Stimulated activated CD8-positive, alpha-beta memory T cell treated with anti-CD3 and anti-CD28 coated beads, Interleukin-2, amount 100 ng/mL, for 1 hour (primary cell): ENCODE measurements at places on chromosomes 4 and X.
A peak's percentile ranks its signal among the peaks of the same experiment; 100 is the strongest.

DNA sequence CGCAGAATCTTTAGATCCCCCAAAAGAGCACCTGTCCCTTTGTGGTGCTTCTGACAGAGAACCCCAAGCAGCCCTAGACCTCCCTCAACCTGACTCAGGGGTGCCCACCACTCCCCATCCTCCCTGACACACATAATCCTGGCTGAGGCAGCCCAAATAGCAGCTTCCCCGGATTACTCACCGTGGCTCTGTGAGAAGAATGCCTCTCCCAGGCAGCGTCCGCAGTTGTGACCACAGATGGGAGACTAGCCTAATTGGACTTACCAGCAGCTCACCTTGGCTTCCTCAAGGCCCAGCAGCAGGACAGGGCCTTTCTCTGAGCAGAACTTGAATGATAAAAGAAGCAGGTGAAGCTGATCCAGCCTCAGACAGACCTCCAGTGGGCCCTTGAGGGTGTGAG lies 10.3 kb upstream of the ODAPH start:
- no peak for DNase-seq

- DNase-seq: no peak
These were observed 11.2 kb upstream of the FREM3 start for GRCh38 chr4:143711543-143712154.

GRCh38 chr4:118732591-118733330 lies 47.6 kb downstream of the METTL14 start:
- no peak for DNase-seq

- DNase-seq: no peak
These were observed 3.6 kb upstream of the LEF1 start for GRCh38 chr4:108172231-108172752.

GRCh38 chr4:36815536-36815935 lies 429.0 kb upstream of the NWD2 start:
- no peak for DNase-seq

GRCh38 chr4:86909546-86910295 lies 17.5 kb upstream of the C4orf36 start:
- no peak for DNase-seq

DNA sequence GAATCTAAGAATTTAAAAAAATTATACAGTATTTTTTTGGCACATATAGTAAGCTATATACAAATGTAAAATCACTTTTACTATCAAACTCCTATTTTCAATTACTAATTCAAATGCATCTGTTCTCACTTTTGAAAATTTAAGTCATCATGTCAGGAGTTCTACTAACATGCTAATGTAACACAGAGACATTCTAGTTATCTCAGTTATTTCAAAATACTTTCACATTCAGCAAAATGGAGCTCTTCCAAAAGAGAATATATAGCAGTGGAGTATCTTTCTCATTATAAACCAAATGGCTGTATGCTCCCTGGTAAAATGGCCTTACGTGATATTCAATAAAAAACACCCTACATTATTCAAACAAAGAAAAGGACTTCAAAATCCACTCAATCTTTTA lies 42.3 kb downstream of the RFC1 start:
- no peak for DNase-seq

- no peak for DNase-seq
These were observed 55.0 kb upstream of the BMP2K start for GRCh38 chr4:78720994-78721677.

- DNase-seq: no peak
These were observed 44.3 kb downstream of the CASP6 start for GRCh38 chr4:109658871-109659410.

DNA sequence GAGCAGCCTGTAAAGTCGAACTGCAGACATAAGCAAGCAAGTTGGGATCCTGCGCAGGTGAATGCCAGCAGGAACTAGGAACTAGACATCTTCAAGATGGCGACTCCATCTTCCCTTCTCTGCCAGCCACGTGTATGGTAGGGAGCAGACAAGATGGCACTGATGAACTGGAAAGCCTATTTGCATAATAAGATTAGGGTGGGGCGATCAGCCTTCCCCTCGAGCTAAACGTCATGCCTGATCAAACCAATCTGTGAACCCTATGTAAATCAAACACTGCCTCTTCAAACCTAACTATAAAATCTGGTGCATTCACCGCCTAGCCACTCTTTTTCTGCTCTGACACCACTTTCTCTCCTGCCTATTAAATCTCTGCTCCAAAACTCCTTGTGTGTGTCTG lies 28.1 kb upstream of the LGI2 start:
- no peak for DNase-seq

GRCh38 chrX:43357741-43358140 lies 298.4 kb upstream of the MAOA start:
- DNase-seq: no peak

DNA sequence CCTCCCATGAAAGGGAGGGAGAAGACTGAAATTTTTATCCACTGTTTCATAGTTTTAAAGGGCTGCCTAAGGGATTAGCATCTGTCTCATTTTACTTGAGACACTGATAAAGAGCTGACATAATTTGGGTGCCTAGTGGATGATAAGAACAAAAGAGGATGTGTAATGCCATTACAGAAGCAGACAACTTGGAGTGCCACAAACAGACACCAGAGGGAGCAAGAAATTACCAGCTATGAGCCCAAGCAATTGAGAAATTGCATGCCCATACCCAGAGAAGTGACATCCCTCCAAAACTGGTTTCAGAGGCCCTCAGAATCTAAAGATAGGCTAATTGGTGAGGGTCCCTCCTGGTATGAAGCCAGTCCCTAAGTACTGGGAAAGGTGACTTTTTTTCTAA lies 38.5 kb upstream of the POU3F4 start:
- DNase-seq: no peak

DNA sequence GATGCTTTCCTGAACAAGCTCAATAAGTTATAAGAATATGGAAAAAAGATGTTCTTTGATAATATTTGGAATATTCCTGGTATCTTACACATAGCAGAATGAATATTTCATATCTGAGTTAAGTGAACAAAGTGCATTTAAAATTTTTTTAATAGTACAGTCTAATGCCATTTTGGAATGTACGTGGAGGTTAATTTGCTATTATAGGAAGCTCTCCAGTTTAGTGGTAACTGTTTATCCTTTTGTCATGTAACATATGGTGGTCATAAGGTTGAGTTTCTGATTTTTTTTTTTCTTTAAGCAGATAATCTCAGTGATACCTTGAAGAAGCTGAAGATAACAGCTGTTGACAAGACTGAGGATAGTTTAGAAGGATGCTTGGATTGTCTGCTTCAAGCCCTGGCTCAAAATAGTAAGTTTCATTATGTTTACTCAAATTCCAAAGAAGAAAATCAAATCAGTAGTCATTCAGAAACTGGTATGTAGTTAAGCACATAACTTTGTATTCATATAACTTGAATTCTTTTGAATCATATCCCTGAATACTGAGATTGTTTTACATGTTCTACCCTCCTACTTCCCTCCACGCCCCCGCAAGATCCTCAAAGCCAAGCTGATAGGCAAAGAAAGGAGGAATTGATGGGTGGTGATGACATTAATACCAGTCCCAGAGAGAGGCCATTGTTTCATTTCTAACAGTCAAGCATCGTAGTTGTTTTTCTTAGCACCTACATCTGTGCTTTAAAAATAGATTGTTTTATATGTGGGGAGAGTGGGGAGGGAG lies 32.1 kb downstream of the RAP1GDS1 start:
- no peak for DNase-seq

GRCh38 chr4:39362827-39363226 lies 3.3 kb downstream of the RFC1 start:
- no peak for DNase-seq

DNA sequence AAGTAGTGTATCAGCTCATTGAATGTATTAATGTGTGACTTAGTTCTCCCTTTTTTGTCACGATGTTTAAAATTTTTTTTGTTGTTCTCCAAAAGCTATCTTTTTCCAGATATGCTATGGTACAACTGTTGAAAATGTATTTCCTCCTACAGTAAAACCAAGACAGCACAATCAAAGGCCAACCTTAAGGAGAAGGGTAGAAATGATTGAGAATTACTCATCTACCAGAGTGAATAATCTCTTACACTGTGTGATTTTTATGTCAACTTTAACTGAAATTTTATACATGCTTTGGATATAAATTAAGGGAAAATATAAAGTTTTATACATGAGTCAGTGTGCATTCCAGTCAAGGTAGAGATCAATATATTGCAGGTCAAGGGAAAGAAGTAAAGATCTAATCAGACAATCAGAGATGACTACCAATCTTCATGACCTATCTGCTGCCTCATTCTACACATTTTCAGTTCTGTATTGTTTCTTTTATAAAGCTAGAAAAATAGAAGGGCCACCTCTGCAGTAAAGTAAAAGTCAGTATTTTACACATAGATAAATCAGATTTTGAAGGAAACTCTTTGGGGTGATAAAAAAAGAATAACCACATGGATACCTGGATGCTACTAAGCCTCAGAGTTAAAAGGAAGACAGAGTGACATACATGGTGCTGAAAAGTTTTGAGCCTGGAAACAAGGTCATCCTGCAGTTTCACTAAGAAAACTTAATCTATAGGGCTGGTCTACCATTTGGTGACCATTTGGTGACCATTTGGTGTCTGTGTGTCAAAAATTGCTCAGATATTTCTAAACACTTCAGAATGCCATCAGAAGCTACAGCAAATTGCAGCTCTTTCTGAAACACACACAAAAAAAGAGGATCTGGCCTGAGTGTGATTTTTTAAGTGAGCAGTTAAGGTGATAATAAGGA lies 1.6 kb downstream of the FAM13A start:
- DNase-seq: no peak

DNA sequence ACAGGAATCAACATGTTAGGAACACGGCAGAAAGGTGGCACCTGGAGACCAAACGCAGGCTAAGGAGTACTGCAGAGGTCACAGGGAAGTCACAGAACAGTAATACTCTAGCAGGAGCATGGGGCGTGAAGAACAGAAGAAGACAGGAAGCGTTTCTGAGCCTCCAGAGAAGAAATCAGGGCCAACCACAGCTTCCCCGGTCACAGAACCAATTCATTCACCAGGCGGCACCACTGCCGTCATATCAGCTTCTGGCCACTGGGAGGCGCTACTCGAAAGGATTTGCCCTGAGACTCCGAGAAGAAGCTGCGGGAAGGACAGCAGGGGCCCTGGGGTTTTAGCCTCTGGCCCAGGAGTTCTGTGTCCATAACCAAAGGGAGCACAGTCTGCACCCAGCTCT lies 78.0 kb upstream of the DRD5 start:
- peak; percentile 13 for DNase-seq

GRCh38 chr4:128596853-128597252 lies 212.6 kb upstream of the JADE1 start:
- DNase-seq: no peak

DNA sequence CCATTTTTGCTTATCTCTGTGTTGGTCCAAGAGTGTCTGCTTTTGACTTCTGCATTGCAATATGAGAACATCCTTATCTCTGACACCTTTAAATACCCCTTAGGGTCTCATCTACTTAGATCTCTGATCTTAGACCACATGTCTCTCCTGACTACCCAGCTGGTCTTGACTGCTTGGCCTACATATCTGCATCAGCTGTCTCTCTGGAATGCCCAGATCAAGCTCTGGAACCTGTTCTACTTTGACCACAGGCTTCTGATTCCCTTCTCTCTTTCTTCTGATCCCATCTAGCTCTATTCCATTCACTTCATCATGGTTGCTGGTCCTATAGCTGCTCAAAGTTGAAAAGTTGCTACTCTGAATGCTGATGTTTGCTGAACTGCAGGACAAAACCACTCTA lies 301.2 kb downstream of the MAPK10 start:
- no peak for DNase-seq

- DNase-seq: no peak
These were observed 4.5 kb upstream of the FGF16 start for GRCh38 chrX:77442728-77443127.

GRCh38 chrX:145630806-145631435 lies 186.7 kb upstream of the SLITRK2 start:
- DNase-seq: no peak

- DNase-seq: no peak
These were observed 170.4 kb upstream of the TET2 start for GRCh38 chr4:104976262-104976661.

GRCh38 chr4:2116687-2117400 lies 57.7 kb downstream of the NAT8L start:
- no peak for DNase-seq

- no peak for DNase-seq
These were observed 281.2 kb upstream of the DIAPH2 start for GRCh38 chrX:96403446-96403845.

DNA sequence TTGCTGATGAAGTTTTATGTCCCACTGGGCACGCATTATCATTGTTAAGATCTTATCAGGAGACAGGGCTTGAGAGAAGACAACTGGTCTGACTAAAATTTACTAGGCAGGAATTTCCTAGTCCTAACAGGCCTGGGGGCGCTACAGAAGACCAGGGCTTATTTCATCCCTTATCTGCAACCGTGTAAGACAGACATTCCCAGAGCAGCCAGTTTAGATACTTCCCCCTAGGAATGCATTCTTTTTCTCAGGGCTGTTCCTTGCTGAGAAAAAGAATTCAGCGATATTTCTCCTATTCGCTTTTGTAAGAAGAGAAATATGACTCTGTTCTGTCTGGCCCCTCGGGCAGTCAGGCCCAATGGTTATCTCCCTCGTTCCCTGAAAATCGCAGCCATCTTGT lies 93.8 kb downstream of the TLL1 start:
- DNase-seq: no peak

DNA sequence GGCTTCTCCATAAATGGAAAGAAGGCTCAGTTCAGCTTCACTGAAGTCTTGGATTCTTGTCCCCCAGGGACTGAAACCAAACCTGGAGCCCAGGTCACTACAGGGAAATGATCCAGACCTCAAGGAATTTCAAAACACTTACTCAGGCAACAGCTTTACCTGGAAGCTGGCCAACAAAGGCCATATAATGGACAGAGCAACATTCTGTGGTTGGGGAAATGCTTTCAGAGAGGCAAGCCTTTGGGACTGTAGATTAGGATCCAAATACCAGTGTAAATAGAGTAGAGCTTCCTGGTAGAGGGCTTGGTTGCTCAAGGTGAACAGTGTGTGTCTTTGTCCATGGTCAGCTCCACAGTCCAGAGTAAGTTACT lies 57.0 kb upstream of the PROM1 start:
- DNase-seq: no peak

DNA sequence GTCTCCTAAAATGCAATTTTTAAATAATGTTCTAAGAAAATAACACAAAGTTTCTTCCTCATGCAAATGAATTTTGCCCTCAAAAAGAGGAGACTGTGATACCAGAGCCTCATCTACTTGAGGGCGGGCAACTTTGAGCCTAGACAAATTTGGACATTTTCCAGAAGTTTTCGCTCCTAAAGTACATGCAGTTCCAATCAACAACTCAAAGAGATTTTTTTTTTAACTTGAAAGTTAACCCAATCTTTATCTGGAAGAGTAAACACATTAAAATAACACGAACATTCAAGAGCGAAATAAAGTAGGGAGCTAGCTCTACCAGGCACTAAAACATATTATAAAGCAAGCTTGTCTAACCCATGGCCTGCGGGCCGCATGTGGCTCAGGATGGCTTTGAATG lies 29.4 kb upstream of the FBXW7 start:
- DNase-seq: no peak

GRCh38 chrX:153449368-153450113 lies 3.7 kb upstream of the TREX2 start:
- no peak for DNase-seq
